Activated T-helper 2 cell treated with anti-CD3 and anti-CD28 coated beads, Interferon-gamma antibody, Interleukin-2, Interleukin-4, amounts not matched to agents 10 μg/mL and 5 μg/mL and 100 μg/mL, durations not matched to agents 14 hours and 24 hours and 36 hours (primary cell): ENCODE measurements at places on chromosomes 4 and X. TPM values are rescaled to one million over a fixed set of nuclear protein-coding genes. Genes with fewer than 3 reads are reported as not detected.

GRCh38 chr4:63049726-63050125, 1359.5 kb downstream of the TECRL start:
- no peaks in the 10 kb centered on the region for H3K36me3 ChIP-seq
- no peaks in the 10 kb centered on the region for H3K4me1 ChIP-seq
- no peak for DNase-seq

- no peaks in the 10 kb centered on the region for H3K27me3 ChIP-seq
- H3K36me3 ChIP-seq = no peaks in the 10 kb centered on the region
- H3K4me1 ChIP-seq = no peaks in the 10 kb centered on the region
- DNase-seq = no peak
Measured at GRCh38 chrX:29136904-29137303, 549.7 kb downstream of the IL1RAPL1 start.

GRCh38 chr4:77465271-77465670, 140.3 kb upstream of the CXCL13 start:
- H3K4me1 ChIP-seq = peaks cover 8% of the 10 kb centered on the region
- no peak overlapping the region for H3K27ac ChIP-seq

DNA sequence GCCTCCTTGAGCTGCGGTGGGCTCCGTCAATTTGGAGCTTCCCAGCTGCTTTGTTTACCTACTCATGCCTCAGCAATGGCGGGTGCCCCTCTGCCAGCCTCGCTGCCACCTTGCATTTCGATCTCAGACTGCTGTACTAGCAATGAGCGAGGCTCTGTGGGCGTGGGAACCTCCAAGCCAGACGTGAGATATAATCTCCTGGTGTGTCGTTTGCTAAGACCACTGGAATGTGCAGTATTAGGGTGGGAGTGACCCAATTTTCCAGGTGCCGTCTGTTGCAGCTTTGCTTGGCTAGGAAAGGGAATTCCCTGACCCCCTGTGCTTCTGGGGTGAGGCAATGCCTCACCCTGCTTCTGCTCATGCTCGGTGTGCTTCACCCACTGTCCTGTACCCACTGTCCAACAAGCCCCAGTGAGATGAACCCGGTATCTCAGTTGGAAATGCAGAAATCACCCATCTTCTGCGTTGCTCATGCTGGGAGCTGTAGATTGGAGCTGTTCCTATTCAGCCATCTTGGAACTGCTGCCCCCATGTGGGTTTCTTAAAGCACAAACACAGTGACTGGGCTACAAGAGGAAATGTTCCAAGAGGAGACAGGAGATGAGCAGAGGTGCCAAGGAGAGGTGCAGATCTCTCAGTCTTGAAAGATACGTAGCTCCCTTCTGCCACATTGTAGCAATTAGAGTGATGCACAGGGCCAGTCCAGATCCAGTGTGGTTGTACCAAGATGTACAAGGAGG, 193.0 kb upstream of the IGFBP7 start:
- no peaks in the 10 kb centered on the region for H3K27me3 ChIP-seq
- H3K4me1 ChIP-seq = no peaks in the 10 kb centered on the region
- no peak overlapping the region for H3K27ac ChIP-seq
- no peak overlapping the region for H3K4me3 ChIP-seq
- DNase-seq = no peak
- H3K36me3 ChIP-seq = no peaks in the 10 kb centered on the region

The TMPRSS11D gene
- not detected in 2 replicates for total RNA-seq

DNA sequence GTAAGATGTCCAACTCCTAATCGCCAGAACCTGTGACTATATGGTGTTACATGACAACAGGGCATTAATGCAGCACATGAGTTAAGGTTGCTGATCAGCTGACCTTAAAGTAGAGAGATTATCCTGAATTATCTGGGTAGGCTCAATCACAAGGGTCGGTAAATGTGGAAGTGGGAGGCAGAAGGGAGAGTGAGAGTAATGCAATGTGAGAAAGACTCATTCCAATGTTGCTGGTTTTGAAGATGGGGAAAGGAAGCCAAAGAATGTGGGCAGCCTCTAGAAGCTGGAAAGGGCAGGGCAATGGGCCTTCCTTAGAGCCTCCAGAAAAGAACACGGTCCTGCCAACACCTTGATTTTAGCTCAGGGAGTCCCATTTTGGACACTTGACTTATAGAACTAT, 67.4 kb downstream of the STX18 start:
- H3K4me1 ChIP-seq = peaks cover 7% of the 10 kb centered on the region
- no peaks in the 10 kb centered on the region for H3K27me3 ChIP-seq
- DNase-seq = no peak
- no peak overlapping the region for H3K4me3 ChIP-seq
- H3K27ac ChIP-seq = no peak overlapping the region
- peaks cover 3% of the 10 kb centered on the region for H3K36me3 ChIP-seq

The MAML3 gene
- 3.0 and 3.3 TPM in 2 replicates for total RNA-seq

GRCh38 chr4:134807231-134807745, 605.7 kb upstream of the PABPC4L start:
- H3K4me1 ChIP-seq = no peaks in the 10 kb centered on the region
- no peaks in the 10 kb centered on the region for H3K36me3 ChIP-seq
- no peaks in the 10 kb centered on the region for H3K27me3 ChIP-seq
- no peak overlapping the region for H3K4me3 ChIP-seq
- DNase-seq = no peak

GRCh38 chr4:82706349-82707000, 92.1 kb downstream of the SCD5 start:
- DNase-seq = no peak
- H3K4me3 ChIP-seq = no peak overlapping the region
- no peaks in the 10 kb centered on the region for H3K36me3 ChIP-seq
- no peak overlapping the region for H3K27ac ChIP-seq
- H3K4me1 ChIP-seq = no peaks in the 10 kb centered on the region

DNA sequence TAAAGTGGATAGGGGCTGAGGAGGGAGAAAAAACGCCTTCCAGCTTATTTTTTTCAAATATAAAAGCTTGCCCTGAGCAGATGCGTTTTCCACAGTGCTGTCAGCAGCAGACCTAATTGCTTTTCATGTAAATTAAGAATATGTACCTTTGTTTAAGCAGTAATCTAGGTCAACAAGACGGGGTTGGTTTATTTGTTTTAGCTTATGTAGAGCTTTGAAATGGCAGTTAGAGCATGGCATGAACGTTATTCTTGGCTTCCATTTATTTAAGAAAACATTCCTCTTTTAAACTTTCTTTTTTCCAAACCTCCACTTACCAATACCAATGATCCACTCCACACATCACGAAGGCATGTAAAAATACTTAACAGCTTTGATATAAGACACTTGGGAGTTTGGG, 220.3 kb upstream of the TENM3 start:
- H3K4me3 ChIP-seq = no peak overlapping the region
- H3K4me1 ChIP-seq = no peaks in the 10 kb centered on the region
- no peak for DNase-seq
- no peaks in the 10 kb centered on the region for H3K27me3 ChIP-seq
- H3K36me3 ChIP-seq = no peaks in the 10 kb centered on the region
- H3K27ac ChIP-seq = no peak overlapping the region

GRCh38 chrX:100609591-100609990, 24.9 kb downstream of the TNMD start:
- peaks cover 2% of the 10 kb centered on the region for H3K27me3 ChIP-seq
- no peaks in the 10 kb centered on the region for H3K36me3 ChIP-seq
- no peak overlapping the region for H3K27ac ChIP-seq
- DNase-seq = no peak
- no peak overlapping the region for H3K4me3 ChIP-seq

DNA sequence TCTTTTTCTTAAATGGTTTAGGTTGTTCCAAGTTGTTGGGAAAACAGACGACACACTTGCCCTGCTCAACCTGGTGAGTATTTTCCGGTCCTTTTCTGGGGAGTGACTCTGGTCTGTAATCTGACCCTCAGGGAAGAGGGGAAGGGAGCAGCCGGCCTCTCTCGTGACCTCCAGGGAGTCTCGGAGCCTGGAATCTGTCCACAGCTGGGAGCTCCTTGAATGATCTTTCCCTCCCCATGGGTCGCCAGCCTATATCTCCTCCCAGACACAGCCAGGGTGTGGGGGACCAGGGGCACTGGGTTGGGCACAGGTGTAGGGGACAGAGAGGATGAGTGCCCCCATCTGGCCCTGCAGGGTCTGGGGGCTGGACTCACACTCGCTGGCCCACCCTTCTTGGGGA, 18.9 kb downstream of the TMEM175 start:
- H3K27ac ChIP-seq = no peak overlapping the region
- H3K4me1 ChIP-seq = no peaks in the 10 kb centered on the region
- H3K27me3 ChIP-seq = no peaks in the 10 kb centered on the region
- DNase-seq = no peak
- H3K4me3 ChIP-seq = no peak overlapping the region

DNA sequence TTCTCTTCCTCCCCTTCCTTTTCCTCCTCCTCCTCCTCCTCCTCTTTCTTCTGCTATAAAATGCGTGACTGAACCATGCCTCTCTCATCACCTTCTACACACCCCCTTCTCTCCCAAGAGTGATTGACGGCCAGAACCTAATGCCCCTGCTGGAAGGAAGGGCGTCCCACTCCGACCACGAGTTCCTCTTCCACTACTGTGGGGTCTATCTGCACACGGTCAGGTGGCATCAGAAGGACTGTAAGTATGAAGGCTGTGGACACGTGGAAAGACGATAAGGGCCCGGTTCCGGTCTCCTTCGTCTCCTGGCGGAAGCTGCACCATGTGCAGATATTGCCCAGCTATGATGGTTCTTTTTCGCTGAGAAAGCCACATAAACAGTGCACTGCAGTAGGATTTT, 12.1 kb upstream of the ARSF start:
- H3K4me1 ChIP-seq = no peaks in the 10 kb centered on the region
- H3K27me3 ChIP-seq = no peaks in the 10 kb centered on the region
- no peak overlapping the region for H3K27ac ChIP-seq
- DNase-seq = no peak
- H3K36me3 ChIP-seq = no peaks in the 10 kb centered on the region
- H3K4me3 ChIP-seq = no peak overlapping the region

- no peak overlapping the region for H3K4me3 ChIP-seq
- H3K4me1 ChIP-seq = no peaks in the 10 kb centered on the region
- no peak overlapping the region for H3K27ac ChIP-seq
- H3K27me3 ChIP-seq = no peaks in the 10 kb centered on the region
- no peaks in the 10 kb centered on the region for H3K36me3 ChIP-seq
- DNase-seq = no peak
Measured at GRCh38 chr4:104519588-104519987, 24.9 kb upstream of the CXXC4 start.

The SPACA5 gene
- not detected in 2 replicates for total RNA-seq

The GC gene
- not detected in 2 replicates for total RNA-seq

- H3K27me3 ChIP-seq = no peaks in the 10 kb centered on the region
- no peak overlapping the region for H3K4me3 ChIP-seq
- no peaks in the 10 kb centered on the region for H3K4me1 ChIP-seq
- no peaks in the 10 kb centered on the region for H3K36me3 ChIP-seq
- no peak for DNase-seq
- no peak overlapping the region for H3K27ac ChIP-seq
Measured at GRCh38 chr4:67051000-67051789, 494.1 kb downstream of the CENPC start.

GRCh38 chr4:185358514-185358913, 37.2 kb downstream of the LRP2BP start:
- no peak overlapping the region for H3K27ac ChIP-seq
- H3K4me1 ChIP-seq = peaks cover 9% of the 10 kb centered on the region
- no peak for DNase-seq

DNA sequence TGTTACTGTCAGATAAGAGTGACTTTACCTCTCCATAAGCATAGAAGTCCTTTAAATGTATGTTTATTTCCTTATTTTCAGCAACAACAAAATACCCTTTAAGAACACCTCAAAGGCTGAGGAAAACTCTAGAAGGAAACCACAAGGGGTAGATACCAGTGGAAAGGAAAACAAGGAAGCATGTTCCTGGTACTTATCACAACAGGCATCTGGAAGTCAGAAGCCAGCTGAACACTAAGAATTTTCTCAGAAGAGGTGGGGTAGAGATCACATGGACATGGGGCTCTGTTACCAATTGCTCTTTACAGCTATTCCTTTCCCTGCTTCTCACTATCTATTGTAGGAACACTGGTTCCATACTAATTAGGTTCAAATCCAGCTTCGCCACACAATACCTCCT, 51.5 kb upstream of the BEND2 start:
- no peak overlapping the region for H3K4me3 ChIP-seq
- H3K4me1 ChIP-seq = no peaks in the 10 kb centered on the region
- DNase-seq = no peak
- H3K27ac ChIP-seq = no peak overlapping the region

- no peak overlapping the region for H3K4me3 ChIP-seq
- no peaks in the 10 kb centered on the region for H3K36me3 ChIP-seq
- no peaks in the 10 kb centered on the region for H3K27me3 ChIP-seq
Measured at GRCh38 chr4:104352211-104352610, 142.5 kb downstream of the CXXC4 start.

DNA sequence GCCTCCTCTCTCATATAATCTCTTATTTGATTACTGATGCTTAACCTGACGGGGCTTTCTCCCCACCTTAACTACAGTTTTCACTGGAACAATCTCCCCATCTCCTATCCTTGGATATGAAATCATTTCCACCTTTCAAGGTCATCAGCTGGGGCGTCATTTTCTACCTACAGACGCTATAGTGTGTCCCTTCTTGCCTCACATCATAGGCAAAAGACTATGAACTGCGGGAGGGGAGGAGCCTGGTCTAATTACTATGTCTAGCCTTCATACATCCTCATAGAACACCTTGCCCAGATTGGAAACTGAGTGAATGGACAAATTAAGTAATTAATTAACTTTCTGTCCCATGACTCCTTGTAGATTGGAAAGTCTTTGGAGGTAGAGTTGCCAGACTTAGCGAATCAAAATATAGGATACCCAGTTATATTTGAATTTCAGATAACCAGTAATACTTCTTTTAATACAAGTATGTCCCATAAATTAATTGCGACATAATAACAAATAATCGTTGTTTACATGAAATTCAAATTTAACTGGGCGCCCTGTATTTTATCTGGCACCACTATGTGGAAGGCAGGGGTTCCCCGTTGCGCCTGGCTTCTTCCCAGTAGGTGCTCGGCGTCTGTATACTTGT, 752 bp upstream of the ATP6AP2 start:
- no peak for DNase-seq
- H3K4me3 ChIP-seq = peak overlapping the region; percentile 90
- no peaks in the 10 kb centered on the region for H3K36me3 ChIP-seq

The DDX53 gene
- not detected in 2 replicates for total RNA-seq

GRCh38 chr4:109079731-109080130, 222.7 kb downstream of the COL25A1 start:
- no peak overlapping the region for H3K4me3 ChIP-seq
- peaks cover 15% of the 10 kb centered on the region for H3K27me3 ChIP-seq
- peaks cover 5% of the 10 kb centered on the region for H3K4me1 ChIP-seq

The FGG gene
- not detected in 2 replicates for total RNA-seq

The ZMAT1 gene
- total RNA-seq = 1.7 and 2.5 TPM in 2 replicates

GRCh38 chrX:112819813-112820212, 20.8 kb downstream of the AMOT start:
- H3K27me3 ChIP-seq = no peaks in the 10 kb centered on the region
- peaks cover 13% of the 10 kb centered on the region for H3K4me1 ChIP-seq
- no peak overlapping the region for H3K4me3 ChIP-seq
- no peak for DNase-seq
- no peak overlapping the region for H3K27ac ChIP-seq

DNA sequence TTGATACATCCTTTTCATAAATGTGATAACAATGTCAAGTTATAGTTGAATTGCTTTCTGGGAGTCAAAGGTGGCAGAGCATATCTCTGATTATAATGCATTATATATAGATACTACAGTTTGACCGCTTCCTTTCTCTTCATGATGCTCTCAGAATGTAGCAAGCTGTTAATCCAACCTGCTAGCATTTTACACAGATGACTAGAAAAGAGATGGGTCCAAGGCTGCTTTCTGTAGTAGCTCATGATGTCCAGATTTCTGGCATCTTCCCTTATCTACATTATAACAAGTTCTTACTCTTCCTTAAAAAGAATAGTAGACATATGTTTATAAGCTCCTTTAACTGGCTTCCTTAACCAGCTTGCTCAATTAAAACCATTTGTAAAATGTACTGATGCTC, 192.0 kb downstream of the NWD2 start:
- no peaks in the 10 kb centered on the region for H3K4me1 ChIP-seq
- DNase-seq = no peak
- no peaks in the 10 kb centered on the region for H3K36me3 ChIP-seq
- no peak overlapping the region for H3K4me3 ChIP-seq
- H3K27ac ChIP-seq = no peak overlapping the region
